ENCODE measurements at places on chromosomes 13 and 19.

DNA sequence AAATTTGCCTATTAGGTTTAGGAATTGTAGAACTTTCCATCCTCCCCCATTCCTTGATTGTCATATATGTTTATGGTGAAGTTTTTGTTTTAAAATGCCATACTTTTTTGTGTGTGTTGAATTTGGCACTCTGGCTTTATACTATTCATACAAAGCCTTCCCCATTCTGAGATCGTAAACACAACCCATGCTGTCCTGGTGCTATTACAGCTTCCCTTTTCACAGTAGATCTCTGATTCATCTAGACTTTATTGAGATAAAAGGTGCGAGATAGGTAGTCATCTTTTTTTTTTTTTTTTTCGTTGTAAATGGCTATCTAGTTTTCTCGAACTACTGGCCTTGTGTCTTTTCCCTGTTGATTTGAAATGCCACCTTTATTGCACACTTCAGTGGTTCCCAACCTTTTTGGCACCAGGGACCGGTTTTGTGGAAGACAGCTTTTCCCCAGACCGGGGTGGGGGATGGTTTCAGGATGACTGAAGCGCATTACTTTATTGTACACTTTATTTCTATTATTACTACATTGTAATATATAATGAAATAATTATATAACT is 94.6 kb downstream of the LRCH1 start:
- DNase-seq, result no peak

- no peak for DNase-seq
These were observed 12.1 kb downstream of the CCDC70 start for GRCh38 chr13:51873837-51874236.

- DNase-seq, result no peak
These were observed 146.2 kb downstream of the TNFRSF19 start for GRCh38 chr13:23716401-23716800.

GRCh38 chr13:78468621-78469020 is 134.7 kb downstream of the POU4F1 start:
- no peak for DNase-seq

DNA sequence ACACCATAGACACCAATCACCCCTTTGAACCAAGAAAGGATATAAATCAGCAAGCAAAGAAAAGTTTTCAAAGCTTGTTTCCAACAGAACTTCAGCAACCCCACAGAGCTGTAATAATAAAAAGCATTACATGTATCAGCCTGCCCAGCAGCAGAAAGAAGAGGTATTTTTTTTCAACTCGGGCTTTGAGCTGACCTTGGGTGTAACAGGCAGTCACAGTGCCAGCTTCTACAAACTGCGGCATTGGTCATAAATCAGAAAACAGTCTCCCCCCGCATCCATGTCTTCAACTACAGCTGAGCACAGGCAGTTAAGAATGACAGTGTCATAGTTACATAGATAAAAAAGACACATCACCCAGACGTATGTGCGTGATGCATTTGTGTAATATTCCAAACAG is 671.0 kb upstream of the SLITRK1 start:
- DNase-seq, result no peak

All from NAMALWA (cell line).